Stimulated activated CD4-positive, alpha-beta T cell treated with anti-CD3 and anti-CD28 coated beads, Interleukin-2, amount 100 ng/mL, for 24 hours (primary cell): ENCODE measurements at places on chromosomes 2 and 18.

DNA sequence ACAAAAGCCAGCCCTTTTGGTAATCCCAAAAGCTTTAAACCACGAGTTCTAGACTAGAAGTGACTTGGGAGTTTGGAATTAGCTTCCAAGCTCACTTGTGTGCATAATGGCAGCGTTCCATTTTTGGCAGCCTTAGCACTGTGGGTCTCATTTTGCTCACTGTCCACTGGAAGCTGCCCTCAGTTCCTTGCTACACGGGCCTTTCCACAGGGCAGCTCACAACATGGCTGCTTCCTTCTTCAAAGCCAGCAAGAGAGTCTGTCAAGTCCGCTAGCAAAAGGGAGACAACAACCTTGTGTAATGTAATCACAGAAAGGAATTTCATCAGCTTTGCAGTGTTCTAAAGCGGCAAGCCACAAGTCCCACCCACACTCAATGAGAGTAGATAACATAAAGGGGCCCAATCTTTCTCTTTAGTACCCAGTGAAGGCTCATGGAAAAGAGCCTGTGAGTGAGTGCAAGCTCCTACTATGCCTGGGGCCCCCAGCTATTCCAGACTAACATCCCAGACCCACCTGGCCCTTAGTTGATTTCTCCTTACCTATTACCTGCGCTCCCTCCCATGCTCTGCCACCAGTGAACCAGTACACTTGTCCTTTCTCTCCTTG is 239.7 kb upstream of the FBXO11 start:
- no peak for DNase-seq

DNA sequence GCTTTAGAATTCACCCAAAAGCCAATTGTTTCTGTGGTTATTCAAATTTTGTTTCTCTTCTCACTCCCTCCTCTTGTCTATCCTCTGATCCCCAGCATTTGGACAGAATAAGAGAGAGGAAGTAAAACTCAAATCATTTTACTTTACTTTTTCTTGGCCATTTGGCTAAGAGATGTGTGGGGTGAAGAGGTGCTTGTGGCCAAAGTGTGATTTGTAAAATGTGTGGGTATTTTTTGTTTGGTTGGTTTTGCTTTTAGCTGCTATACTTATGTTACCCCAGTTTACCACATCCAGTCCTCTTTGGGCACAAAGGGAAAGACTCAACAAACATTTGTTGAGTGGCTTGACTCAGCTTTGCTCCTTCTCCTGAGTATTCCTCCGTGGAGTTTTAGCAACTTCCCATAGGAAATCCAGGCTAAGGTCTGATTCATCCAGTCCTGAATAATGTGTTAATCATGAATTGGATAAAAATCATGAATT is 109.1 kb upstream of the CYP1B1 start:
- DNase-seq = no peak

DNA sequence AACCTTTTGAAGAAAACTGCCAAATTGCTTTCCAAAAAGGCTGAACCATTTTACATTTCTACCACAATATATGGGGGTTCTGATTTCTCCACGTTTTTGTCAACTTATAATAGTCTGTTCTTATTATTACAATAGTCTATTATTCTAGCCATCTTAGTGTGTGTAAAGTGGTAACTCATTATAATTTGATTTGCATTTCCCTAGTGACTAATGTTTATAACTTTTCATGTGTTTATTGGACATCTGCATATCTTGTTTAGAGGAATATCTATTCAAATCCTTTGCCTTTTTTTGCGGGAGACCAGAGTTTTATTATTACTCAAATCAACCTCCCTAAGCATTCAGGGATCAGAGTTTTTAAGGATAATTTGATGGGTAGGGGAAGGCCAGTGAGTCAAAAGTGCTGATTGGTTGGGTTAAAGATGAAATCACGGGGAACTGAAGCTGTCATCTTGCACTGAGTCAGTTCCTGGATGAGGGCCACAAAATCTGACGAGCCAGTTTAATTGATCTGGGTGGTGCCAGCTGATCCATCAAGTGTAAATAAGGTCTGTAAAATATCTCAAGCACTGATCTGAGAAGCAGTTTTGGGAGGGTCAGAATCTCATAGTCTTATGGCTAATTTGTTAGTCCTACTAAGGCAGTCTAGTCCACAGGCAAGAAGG is 303.4 kb upstream of the NCKAP5 start:
- no peak for DNase-seq

DNA sequence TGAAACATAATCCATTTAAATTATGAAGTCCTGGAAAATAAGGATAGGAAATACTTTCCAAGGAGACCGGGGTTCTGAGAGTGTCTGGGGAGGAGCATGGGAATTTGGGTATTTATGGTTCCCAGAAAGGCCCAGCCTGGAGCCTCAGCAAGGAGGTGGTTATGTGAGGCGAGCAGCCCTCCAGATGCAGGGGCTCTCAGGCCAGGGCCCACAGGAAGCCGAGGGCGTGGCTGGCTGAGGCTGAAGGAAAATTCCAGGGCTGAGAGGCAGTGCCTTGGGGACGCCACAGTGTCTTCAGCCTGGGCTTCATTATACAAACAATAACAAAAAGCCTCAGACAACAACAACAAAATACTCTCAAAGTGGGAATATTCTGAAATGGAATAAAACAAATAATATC is 86.9 kb upstream of the SERPINE2 start:
- DNase-seq = no peak

GRCh38 chr2:46917628-46918027 is 2.0 kb upstream of the MCFD2 start:
- no peak for DNase-seq

GRCh38 chr2:57333221-57333620 is 713.4 kb upstream of the VRK2 start:
- no peak for DNase-seq

DNA sequence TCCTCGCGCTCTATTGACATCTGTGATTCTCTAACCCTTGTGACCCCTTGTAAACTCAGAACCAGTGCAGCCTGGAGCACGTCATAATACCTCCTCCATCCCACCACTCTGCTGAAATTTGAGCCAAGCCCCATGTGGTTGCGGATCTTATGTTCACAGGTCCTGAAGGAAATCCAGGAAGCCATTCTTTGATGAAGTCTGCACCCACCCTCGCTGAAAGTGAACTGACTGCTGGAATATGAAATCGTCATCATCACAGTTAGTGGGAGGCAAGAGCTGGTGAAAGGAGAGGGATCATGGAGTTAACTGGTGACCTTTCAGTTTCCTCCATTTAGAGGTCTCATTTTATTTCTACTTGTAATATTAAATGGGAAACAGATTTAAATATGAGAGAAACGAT is 21.6 kb downstream of the ZEB2 start:
- DNase-seq = no peak

- DNase-seq = no peak
Measured at GRCh38 chr2:104673225-104673624, 180.7 kb upstream of the POU3F3 start.

DNA sequence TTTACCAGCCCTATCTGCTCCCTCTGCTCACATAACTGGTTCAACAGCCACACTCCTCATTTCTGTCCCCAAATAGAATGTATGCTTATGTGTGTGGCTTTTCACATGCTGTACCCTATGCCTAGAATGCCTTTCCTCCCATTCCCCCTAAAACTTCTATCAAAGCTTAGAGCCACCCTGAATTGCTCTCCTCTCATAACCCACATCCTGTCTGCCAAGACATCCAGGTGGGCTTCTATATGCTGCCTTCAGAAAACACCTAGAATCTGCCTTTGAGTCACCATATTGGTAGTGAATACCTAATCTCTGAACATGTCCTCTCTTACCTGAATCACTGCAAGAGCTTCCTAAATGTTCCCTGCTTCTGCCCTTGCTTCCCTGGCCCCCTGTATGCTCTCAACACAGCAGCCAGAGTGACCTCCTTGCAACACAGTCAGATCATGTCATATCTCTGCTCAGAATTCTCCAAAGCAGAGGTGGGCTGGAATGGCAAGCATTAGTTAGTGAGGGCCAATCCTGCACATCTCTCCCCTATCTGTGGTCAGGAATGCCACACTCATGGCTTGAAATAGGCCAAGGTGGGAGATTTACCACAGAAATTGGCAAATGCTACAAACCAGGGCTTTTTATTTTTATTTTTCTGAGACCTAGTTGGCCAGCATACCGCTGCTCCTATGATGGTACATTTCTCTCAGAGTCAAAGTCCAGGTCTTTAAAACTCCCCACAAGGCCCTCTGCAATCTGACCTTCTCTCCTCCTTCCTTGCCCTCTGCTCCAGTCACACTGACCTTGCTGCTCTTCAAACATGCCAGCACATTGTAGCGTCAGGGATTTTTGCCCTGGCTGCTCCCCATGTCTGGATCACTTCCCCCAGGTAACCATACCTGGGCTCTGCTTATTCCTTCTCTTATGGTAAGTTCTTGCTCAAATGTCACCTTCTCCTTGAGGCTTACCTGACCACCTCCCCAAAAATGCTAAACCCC is 111.8 kb upstream of the STON1 start:
- DNase-seq = no peak

DNA sequence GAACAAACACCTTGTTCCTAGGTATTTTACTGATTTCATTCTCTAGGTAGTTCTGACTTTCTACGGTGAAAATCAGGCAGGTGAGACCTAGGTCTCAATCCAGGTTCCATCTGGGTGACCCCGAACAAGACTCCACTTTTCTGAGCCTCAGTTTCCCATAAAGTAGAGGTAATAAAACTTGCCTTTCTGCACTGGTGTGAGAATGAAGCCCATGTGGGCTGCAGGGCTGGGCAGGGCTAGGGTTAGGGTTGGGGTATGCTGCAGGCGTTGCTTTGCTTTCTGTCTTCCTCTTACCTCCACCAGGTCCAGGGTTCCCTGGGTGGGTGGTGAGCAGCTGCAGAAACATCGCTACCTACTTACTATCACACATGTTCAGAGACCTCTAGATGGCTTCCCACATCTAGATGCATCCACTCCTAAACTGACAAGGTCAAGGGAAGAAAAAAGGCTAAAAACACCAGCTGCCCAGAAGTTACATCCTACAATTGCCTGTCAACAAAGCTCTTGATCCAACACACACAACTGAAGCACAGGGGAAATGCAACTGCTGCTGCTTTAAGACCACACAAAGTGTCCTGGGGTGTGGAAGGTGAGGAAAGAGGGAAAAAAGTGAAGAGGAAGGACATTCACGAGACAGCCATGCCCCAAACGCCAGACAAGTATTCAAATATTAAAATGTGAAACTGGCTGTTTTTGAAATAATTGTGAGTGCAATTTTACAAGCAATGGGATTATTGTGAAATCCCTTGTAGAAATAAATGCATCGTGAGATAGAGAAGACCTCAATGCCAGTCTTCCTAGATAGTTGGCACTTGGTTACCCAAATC is 23.5 kb downstream of the MBP start:
- no peak for DNase-seq

DNA sequence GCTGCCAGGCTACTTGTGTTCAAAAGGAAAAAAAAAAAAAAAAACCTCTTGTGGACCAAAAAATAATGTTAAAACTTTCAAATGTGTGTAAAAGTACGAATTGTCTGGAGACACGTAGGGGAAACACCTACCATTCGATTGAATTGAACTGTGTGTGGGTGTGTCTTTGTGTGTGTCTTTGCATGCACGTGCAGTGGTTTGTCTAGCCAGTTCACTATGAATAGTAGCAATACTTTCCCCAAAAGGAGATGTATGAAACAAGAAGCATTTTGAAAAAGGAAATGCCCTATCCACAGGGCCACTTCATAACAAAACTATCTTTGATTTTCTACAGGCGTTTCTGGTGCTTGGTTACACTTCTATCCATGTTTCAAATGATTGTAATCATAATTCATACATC is 186.8 kb downstream of the RPRM start:
- DNase-seq = no peak

- DNase-seq = no peak
Measured at GRCh38 chr2:38932586-38932985, 42.9 kb downstream of the ARHGEF33 start.

- no peak for DNase-seq
Measured at GRCh38 chr2:144248350-144249034, 271.4 kb downstream of the ZEB2 start.

DNA sequence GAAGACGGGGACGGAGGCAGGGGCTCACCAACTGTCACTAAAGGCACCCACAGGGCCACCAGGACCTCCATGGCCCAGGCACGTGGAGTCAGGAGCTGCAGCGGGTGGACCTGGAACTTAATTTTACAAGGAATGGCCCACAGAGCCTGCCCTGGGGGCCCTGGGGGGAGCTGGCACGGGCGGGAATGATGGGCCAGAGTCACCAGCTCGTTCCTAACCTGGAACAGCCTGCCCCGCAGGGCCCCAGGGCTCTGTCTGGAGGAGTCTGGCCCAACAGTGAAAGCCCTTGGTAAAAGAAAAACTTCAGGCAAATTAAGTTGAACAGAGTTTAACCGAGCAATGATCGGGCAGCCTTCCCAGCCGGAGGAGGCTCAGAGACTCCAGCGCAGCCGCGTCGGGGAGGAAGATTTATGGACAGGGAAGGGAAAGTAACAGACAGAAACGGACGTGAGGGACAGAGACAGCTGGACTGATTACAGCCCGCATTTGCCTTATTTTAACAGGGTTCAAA is 118.4 kb upstream of the TMEM18 start:
- DNase-seq = no peak
